ENCODE measurements at places on chromosomes 3 and 15.

DNA sequence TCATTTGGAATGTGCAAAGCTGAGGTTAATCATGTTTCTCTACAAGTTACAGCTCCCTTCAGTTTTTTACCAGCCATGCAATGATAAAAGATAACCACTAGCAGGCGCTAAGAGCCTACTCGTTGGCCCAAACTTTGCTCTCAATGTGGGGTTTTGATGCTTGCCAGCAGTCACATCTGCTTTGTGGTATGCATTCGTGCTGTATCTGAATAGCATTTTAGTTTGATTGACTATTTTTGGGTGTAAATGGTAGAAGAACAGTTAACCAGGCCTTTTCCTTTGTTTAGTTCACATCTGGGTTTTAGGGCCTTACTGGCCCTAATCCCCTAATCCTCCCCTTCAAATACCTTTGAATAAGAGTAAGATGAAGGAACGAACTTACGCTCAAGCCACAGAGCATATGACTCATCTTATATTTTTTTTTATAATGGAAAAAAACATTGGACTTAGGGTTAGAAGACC lies 4.4 kb upstream of the CLDN11 start:
- DNase-seq: peak; percentile 54

GRCh38 chr3:192957441-192958021 lies 39.9 kb upstream of the MB21D2 start:
- DNase-seq: no peak

DNA sequence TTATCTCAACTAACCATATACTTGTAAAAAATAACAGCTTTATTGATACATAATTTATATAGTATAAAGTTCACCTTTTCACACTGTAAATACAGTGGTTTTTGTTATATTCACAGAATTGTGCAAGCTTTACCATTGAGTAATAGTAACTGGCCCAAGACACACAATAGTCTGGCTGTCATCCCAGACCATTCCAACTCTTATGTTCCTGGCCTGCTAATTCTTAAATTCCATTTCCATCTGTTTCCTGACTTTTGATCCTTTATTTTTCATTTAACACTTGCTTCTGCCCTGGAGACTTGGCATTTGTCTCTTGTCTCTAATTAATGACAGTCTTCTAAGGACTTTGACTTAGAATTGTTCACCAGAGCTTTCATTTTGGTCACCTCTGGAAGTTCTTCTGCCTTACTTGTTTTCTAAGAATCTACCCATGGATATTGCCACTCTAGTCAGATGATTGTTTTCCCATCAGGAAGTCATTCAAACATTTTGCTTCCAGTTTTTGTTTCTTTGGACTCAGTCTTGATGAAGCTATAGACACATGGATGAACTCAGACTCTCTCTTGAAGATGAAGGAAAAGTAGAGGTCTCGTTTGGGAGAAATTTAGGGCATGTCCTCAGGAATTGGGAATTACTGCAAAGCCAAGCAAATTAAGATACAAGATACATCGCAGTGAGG lies 27.2 kb upstream of the PLSCR4 start:
- DNase-seq: no peak

DNA sequence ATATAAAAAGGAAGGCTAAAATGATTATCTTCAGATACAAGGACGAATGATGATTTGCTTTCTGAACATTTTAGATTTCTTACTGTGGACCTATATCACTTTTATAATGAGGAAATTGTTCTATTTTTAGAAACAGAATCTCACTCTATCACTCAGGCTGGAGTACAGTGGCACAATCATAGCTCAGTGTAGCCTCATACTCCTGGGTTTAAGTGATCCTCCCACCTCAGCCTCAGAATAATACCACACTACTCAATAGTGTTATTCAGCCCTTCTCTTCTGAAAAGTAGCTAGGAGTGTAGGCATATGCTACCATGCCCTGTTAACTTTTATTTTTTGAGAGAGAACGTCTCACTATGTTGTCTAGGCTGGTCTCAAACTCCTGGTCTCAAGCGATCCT lies 15.8 kb downstream of the DNAJC13 start:
- DNase-seq: no peak

DNA sequence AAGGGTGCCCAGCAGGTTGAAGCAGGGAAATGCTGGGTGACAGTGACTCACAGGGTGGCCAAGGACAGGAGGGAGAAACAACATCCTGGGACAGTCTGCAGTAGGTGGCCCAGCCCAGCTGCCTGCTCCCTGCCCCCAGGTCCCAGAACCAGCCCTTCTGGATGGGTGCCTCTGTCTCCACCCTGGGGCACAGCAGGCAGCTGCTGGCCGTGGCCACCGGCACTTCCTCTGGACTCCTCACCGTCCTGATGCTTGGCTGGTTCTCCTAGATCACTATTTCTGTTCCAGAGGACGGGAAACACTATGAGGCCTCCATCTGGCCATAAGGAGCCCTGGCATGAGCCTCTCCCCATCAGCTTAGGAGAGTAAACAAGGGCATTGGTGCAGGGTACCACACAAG lies 258.9 kb downstream of the XXYLT1 start:
- DNase-seq: no peak

DNA sequence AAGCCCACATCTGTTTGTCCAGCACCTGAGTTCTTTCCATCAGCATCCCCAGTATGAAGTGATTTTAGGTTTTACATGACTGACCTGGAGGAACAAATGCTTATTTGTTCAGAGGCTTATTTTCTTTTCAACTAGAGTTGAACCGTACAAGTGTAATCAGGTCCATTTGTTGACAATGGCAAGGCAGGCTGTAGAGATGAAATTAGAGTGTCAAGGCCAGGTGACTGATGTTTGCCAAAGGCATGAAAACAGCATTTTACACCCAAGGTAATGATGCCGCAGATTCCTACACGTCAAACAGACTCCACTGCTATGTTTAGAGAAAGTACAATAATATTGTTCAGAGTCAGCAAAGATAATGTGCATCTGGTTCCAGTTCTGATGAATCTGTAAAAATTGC lies 96.5 kb downstream of the KCNAB1 start:
- no peak for DNase-seq

GRCh38 chr3:159840703-159841299 lies 147.8 kb upstream of the IL12A start:
- DNase-seq: peak; percentile 19

- no peak for DNase-seq
These were observed 18.2 kb downstream of the TRIM71 start for GRCh38 chr3:32835961-32836360.

DNA sequence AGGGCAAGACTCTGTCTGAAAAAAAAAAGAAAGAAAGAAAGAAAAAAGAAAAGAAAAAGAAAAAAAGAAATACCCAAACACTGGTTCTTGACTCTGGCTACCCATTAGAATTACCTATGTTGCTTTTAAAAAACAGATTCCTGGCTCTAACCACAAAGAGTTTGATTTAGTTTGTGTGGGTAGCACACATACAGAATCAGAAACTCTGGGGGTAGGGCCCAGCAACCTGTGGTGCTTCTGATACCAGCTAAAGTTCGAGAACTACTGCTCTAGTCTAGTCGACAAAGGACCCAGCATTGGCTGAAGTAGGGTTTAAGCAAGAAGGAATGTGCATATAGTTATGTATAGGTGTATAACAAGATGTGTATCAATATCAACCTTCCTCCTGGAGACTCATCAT lies 392.7 kb downstream of the EFHB start:
- DNase-seq: no peak

Data from NCI-H526 treated with DMSO at 0.1 percent for 48 hours (cell line).